ENCODE measurements at places on chromosomes 7 and 10.

- DNase-seq = no peak
These were observed 38.0 kb upstream of the VSIR start for GRCh38 chr10:71811351-71811750.

GRCh38 chr7:1314021-1314907 lies 81.6 kb downstream of the UNCX start:
- DNase-seq = no peak

GRCh38 chr10:13392701-13393100 lies 44.6 kb upstream of the SEPHS1 start:
- no peak for DNase-seq

GRCh38 chr7:100685049-100685605 lies 8.9 kb downstream of the GIGYF1 start:
- DNase-seq = no peak

DNA sequence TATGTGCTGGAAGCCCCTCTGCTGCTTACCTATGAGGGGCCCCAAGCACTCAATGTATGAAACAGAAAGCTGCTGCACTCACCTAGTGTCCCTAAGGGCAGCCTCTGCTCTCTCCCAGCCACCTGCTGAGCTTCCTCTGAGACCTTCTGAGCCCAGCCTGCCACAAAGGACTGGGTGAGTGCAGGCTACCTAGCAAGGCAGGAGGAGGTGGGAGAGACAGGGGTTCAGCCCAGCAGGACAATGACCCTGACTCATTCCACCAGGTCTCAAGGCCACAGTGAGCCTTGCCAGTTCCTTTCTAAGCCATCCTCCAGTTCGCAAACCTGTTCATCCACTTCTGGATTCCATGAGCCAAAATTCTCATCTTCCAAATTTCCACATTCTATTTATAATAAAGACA lies 16.3 kb downstream of the VOPP1 start:
- no peak for DNase-seq

- no peak for DNase-seq
These were observed 1120.0 kb downstream of the SORCS1 start for GRCh38 chr10:106044503-106044902.

DNA sequence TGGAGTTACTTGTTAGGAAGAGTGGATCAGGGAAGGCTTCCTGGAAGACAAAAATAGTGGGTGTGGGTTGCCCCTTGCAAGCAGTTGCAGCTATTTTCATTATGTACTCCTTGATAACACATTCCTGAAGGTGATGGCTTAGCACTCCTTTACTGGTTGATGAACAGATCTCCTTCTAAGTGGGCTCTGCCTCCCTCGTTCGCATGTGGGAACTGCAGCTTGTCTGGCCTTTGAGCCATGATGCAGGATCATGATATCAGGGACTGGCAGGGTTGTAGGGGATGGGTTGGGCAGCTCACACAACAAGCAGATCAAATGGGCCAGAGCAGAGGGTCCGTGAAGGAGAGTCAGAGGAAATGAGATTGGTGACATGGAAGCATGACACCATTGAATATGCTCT lies 28.8 kb upstream of the LRRC4 start:
- DNase-seq = no peak

DNA sequence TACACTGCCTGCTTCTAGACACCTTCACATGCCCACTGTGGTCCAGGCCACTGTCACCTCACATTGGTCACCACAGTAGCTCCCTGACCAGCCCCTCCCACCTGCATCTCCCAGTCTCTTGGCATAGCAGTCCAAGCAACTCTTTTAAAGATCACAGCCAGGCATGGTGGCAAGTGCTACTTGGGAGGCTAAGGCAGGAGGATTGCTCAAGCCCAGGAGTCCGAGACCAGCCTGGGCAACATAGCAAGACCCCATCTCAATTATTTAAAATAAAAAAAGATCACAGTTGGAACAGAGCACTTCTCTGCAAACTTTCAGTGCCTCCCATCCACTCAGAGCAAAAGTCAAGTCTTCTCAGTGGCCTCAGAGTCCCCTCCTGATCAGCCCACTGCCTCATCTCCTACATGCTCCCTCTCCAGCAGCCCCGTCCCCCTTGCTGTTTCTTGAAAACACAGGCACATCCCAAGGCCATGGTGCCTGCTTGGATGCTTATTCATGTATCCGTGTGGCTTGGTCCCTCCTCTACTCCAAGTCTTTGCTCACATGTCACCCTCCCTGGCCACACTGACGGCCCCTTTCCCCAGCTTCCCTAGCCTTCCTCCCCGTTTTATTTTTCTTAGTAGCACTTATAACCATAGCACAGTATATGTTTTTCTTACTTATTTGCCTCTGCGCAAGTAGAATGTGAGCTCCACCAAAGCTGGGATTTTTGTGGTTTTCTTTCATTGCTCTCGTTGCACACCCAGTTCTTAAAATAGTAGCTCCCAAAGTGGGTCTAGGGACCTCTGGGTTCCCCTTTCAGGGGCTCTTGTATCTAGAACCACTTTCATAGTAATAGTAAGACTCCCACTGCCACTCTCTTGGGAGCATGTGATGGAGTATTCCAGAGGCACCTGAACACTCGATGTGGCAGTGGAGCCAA lies 19.5 kb downstream of the TSPAN15 start:
- no peak for DNase-seq

Data from RCC 7860 (cell line).